AG10803 (cell line): ENCODE measurements at places on chromosomes 2 and 18.

DNA sequence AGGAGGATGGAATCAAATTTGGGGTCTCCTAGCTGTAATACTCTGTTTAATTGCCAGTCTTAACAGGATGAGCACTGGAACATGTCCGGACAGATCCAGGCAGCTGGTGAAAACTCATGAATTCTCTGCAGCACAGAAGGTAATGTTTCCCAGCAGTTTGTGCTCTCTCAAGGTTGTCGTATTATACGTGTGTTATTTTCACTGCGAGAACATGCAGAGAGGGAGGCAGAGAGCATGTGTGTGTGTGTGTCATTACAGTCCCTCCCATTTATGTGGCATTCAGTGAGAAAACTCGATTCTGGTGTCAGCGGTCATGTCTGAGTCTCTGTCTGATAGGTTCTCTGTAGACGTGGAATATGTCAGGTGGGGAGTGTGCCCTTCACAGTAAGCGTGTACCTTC, 150.2 kb upstream of the POU3F3 start:
- no peak for DNase-seq

- DNase-seq = peak; percentile 29
These were observed 640 bp downstream of the SPTBN1 start for GRCh38 chr2:54456612-54457322.

GRCh38 chr2:141923657-141924056, 207.2 kb downstream of the LRP1B start:
- peak; percentile 66 for DNase-seq

- no peak for DNase-seq
These were observed 370.2 kb downstream of the EN1 start for GRCh38 chr2:118477111-118477862.

DNA sequence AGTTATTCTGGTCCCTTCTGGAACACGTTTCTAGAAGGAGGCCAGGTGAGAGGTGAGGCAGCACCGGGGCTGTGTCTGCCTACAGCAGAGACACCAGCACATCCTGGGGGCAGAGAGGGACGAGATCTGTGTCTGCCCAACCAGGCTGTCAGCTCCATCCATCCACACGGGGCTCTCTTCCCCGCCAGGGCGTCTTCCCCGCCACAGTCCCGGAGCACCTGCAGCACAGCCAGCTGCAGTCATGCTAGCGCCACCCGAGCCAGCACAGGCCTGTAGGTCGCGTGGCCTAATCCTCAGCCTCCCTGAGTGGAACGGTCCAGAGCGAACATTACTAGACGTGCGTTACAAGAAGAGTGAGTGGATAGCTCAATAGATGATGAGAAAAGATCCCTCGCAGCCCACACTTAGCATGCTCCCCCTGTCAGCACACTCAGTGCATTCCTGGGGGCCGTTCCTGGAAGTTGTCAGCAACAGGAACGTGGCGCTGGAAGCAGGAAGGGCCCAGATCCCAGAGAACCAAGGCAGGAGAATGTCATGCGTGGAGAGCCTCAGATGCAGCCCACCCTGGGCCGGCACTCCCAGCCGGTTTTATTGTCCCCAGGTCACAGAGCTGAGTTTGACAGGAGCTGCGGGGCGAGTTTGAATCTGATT, 179.0 kb downstream of the TWIST2 start:
- no peak for DNase-seq

- DNase-seq = no peak
These were observed 60.1 kb upstream of the TNFRSF11A start for GRCh38 chr18:62264984-62265383.

DNA sequence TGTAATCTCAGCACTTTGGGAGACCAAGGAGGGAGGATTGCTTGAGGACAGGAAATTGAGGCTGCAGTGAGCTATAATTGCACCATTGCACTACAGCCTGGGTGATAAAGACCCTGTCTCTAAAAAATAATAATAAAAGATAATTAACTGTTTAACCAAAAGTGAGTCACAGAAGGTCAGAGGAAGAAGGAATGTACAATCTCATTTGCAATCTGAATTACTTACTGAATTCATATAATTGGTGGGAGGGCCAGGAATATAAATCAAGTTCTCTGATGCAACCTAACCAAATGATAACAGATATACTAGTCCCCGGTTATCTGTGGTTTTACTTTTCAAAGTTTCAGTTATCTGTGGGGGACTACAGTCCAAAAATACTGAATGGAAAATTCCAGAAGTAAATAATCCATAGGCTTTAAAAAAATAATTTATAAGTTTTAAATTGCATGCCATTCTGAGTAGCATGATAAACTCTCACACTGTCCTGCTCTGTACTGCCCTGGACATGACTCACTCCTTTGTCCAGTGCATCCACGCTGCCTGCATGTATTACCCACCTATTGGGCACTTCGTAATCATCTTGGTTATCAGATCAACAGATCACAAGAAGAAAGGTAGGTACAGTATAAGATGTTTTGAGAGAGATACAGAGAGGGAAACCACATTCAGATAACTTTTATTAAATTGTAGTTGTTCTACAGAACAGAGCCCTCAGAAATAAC, 12.8 kb upstream of the MATN3 start:
- DNase-seq = peak; percentile 33

- no peak for DNase-seq
These were observed 713.4 kb downstream of the LRRTM4 start for GRCh38 chr2:76808732-76809131.

GRCh38 chr18:45670281-45670962, 53.6 kb upstream of the SLC14A1 start:
- peak; percentile 55 for DNase-seq

DNA sequence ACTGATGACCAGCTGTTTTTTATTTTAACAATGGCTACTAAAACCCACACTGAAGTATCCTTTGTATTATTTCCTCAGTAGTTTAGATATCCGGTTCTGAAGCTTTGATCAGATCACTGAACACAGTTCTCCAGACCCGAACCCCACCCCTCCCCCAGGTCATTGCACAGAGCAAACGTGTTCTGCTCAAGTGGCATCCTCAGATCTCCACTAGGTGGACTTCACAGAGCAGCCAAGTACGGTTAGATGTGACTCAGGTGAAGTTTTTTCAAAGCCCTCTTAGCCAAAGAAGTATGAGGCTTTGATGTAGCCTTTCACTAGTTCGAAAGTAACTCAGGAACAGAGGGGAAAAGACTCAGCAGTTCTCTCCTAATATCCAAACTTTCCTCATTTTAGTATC, 142.7 kb upstream of the NRP2 start:
- DNase-seq = no peak

GRCh38 chr18:21612125-21613039, at the start of gene SNRPD1:
TSS of gene SNRPD1 (plus strand) at chr18:21612314. CDS start at chr18:21612430, 116 bp downstream.
- peak; percentile 90 for DNase-seq

GRCh38 chr18:9802175-9803062, 83.4 kb upstream of the TXNDC2 start:
- DNase-seq = no peak

DNA sequence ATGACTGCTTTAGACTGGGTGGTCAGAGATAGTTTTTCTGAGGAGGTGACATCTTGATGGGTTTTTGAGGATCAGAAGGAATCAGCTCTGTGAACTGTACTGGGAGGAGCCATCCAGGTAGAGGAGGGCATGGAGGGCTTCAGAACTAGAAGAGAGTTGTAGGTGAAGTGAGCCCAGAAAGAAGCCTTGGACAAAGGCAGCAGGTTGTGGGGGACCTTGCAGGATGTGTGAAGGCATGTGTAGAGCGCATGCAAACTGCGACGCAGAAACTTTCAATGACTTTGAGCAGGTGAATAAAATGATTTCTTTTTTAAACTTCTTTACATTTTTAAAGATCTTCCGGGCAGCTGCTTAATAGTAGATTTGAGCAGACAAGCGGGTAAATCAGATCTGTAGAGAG, 83.9 kb upstream of the SIX2 start:
- DNase-seq = no peak

DNA sequence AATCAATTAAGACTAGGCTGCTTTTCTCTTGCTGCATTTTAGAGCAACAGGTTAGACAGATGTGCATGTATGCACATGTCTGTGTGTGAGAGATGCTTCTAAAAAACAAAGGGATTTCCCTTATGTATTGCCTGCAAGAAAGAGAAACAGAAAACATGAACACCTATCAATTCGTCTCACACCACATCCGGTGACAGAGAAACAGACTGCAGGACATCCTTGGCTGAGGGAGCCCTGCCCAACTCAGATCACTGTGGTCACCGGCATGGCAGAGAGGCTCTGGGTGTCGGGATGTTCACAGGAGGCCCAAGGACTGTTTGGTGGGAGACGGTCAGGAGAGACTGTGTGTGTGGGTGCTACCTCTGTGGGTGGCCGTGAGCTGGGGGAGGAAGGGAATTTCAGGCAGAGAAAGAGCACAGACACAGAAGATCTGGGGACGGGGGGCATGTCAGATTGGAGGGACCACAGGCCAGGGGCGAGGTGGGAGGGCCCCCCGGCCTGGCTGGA, 24.9 kb downstream of the FHL2 start:
- DNase-seq = no peak

GRCh38 chr2:240320204-240320993, 115.1 kb upstream of the GPC1 start:
- peak; percentile 56 for DNase-seq

GRCh38 chr18:67281746-67282145, 234.8 kb downstream of the DSEL start:
- DNase-seq = no peak

GRCh38 chr18:71189581-71189980, 900.7 kb downstream of the SOCS6 start:
- DNase-seq = no peak

- no peak for DNase-seq
These were observed 7.5 kb downstream of the TTC32 start for GRCh38 chr2:19894134-19894792.
